ENCODE measurements at places on chromosomes 3 and 15.

DNA sequence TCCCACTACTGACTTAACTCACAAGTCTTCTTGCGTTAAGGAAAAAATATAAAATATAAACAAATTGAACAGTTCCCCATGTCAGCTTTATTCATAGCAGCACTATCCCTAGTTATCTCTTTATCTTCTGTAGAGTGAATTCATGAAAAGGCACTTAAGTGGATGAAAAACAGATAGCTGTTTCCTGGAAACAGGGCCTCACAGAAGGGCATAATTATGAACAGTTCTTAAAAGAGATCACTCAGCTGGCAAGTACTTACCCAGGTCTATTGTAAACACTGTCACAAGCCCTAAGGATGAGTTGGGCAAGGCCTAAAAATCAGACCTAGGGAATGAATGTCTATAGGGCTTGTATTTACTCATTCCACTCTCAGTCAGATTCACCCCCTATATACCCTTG, 10.7 kb downstream of the MB21D2 start:
- no peak for DNase-seq

DNA sequence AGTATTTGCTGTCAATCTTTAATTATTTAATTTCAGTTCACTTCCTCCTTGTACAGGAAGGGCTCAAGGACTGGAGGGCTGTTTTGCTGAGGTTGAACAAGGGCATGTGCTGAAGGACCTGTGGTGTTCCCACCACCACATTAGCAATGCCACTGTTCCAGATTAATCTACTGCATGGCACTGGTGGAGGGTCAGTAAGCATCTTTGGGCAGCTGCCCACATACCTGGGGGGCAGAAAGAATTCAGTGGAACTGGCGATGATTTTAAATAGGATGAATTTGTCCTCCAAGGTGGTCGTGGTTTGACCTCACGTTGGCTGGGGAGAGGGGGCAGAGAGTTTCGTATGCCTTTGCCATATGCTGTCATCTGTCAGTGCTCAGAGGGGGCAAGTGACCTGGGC, 244.8 kb downstream of the TLE3 start:
- no peak for DNase-seq

DNA sequence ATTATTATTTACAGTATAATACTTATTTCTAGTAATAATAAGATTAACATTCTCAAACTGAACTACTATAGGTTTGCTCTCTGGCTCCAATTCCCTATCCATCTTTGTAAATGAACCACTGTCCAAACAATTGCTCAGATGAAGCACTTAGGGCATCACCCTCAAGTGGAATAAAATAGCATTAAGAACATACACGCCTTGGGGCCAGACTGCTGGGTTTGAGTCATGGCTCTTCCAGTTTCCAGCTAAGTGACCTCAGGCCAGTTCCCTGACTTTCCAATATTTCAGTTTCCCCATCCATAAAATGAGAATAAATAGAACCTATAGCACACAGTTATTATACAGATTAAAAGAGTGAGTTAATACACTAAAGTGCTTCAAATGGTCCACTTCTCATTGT, 507.2 kb downstream of the MAGI1 start:
- DNase-seq, result no peak

DNA sequence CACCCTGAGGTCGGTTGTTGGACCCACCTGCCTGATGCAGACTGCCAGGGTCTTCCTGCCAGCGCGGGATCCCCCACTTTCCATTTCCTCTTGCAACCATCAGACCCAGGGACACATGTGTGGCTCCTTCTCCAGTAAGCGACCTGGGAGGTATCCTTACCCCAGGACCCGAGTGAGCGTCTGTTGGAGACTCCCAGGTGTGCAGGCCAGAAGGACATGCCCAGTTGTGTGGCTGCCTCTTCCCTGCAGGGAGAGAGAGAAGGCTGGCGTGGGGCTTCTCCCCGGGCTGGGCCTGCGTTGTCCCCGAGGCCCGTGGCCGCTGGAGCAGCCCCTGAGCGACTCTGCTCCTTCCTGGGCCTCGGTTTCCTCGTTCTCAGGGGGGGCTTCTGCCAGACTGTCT, 56.8 kb downstream of the APBA2 start:
- no peak for DNase-seq

- no peak for DNase-seq
Observed at GRCh38 chr15:100335335-100335999, 6.3 kb downstream of the ADAMTS17 start.

- DNase-seq, result no peak
Observed at GRCh38 chr15:97410897-97411575, 549.5 kb upstream of the ARRDC4 start.

DNA sequence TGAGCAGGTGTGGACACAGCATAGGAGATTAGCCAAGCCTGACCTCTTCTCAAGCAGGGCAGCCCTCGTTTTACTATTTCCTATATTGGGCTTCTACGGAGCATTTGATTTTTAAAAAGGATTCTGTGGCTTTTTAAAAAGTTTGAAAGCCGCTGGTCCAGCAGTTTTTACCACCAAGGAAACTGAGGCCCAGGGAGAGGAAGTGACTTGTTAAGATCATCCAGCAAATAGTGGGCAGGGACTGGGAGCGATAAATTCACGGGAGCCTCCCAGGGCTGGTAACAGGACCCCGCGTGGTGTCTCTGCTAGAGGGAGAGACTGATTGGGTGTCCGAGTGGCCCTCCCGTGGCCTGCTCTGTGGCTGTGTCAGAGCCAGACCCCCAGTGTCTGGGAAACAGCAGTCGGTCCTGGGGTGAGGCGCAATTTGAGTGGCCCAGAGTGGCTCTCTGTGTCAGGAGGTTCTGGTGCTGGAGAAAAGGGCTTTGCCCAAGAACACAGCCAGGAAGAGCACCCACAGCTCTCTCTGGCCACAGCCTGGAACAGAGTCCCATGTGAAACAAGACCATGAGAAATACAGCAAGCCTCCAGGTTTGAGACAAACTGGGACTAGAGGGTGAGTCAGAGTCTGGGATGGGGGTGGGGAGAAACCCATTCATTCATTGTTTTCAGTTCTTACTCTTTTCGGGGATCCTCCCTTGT, 4.2 kb downstream of the FURIN start:
- DNase-seq, result no peak

- DNase-seq, result no peak
Observed at GRCh38 chr3:140178482-140178881, 243.5 kb downstream of the CLSTN2 start.

DNA sequence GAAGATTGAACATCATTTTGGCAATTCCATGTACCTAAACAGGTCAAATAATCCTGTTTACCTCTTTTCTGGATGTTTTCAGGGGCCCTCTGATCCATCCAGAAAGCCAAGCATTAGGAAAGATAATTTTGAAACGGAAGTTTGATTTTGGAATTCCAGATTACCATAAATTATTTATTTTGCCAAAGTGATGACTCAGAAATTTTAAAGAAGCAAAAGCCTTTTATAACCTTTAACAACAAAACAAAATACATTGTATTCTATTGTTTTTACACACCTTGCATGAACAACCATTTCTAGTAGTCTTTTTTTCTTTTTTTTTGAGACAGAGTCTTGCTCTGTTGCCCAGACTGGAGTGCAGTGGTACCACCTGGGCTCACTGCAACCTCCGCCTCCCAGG, 32.0 kb upstream of the INO80 start:
- DNase-seq, result no peak

GRCh38 chr15:41811432-41812195, 16.3 kb upstream of the JMJD7 start:
- DNase-seq, result peak; percentile 31

DNA sequence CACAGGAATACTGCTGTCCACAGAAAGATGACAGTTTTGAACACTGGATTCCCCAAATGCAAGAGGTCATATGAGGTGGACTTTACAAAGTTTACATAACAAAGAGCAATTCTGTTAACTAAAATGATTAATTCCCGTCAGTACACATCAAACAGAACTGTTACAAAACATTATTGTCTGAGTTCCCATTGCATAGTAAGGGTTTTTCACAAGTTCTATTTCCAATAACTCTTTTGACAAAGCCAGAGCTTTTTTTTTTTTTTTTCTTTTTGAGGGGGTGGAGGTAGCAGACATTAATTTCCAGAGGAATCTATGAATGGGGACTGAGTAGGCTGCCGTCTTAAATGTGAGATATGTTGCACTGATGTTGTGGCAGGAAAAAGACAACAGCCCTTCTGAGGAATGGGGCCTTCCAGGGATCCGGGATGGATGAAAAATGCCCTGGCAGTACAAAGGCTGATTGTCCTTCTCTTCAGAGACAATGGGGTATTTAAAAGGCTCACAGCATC, 178.1 kb upstream of the KBTBD8 start:
- DNase-seq, result no peak

DNA sequence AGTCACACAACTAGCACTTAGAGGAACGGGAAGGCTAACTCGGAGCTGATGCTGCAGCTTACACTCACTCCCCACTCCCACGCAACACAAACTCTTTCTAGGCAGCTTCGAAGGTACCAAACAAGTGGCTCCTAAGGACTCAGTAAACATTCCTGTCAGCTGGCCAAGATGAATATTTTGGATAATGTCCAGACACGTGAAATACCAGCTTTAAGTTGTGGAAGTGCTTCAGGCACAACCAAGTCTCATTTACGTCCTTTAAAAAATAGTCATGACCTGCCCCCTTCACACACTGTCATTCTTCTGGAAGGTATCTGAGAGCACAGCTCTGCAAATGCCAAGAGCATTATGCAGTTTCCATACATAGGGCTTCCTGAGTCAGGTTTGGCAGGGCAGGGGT, 1005.9 kb upstream of the CFAP20DC start:
- DNase-seq, result no peak

GRCh38 chr15:71892335-71892734, 82.0 kb downstream of the NR2E3 start:
- DNase-seq, result no peak

DNA sequence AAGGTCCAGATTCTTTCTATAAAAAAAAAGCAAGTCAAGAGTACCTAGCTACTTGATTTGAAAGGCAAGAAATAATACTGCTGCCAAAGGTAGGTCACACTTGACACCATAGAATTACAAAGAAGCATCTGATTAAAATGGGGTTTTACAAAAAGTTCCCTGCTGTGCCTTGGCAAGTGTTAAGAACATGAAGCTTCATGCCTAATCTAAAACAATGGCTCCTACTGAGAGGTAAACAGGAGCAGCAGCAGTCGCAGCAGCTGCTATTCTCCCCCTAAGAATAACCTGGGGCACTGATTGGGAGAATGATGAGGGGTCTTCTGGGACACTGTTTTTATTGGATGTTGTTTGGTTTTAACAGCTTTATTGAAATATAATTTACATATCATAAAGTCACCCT, 14.1 kb downstream of the UBP1 start:
- no peak for DNase-seq

- DNase-seq, result no peak
Observed at GRCh38 chr15:64630396-64631107, 144.8 kb downstream of the RBPMS2 start.

- DNase-seq, result no peak
Observed at GRCh38 chr3:32405155-32405554, 13.5 kb downstream of the CMTM7 start.

DNA sequence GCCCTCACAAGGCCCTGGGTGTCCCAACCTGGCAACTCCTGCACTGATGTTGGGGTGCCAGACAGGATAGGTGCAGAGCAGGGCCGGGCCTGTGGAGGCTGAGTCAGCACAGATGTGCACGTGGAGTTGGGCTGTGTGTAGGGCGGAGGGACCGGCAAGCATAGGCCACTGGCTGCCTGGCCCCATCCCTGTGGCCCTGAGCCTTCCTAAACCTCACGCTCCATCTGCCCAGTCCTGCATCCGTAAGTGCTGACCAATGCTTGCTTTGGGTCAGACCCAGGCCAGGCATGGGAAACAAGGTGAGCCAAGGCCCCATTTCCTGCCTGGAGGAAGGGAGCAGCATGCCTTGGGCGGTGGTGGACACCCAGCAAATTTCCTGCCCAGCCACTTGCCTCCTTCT, 5.8 kb upstream of the IQSEC1 start:
- DNase-seq, result no peak

DNA sequence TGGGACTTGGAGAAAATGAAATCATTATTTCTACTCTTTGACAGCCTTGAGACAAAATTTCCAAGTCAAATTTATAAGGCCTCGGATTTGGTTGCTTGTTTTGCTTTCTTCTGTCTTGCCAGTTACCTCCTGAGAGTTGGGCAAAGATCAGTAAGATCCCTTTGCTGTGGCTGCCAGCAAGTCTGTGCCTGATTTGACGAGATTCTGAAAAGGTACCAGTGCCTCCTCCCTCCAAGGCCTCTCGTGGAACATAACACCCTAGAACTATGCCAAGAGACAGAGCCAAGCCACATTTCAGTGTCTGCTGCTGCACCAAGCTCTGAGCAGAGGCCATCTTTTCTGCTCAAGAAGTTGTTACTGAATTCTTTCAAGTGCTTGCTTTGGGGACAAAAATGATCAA, 61.0 kb downstream of the GTPBP8 start:
- DNase-seq, result no peak

- no peak for DNase-seq
Observed at GRCh38 chr3:171187706-171188290, 161.3 kb upstream of the SLC2A2 start.

DNA sequence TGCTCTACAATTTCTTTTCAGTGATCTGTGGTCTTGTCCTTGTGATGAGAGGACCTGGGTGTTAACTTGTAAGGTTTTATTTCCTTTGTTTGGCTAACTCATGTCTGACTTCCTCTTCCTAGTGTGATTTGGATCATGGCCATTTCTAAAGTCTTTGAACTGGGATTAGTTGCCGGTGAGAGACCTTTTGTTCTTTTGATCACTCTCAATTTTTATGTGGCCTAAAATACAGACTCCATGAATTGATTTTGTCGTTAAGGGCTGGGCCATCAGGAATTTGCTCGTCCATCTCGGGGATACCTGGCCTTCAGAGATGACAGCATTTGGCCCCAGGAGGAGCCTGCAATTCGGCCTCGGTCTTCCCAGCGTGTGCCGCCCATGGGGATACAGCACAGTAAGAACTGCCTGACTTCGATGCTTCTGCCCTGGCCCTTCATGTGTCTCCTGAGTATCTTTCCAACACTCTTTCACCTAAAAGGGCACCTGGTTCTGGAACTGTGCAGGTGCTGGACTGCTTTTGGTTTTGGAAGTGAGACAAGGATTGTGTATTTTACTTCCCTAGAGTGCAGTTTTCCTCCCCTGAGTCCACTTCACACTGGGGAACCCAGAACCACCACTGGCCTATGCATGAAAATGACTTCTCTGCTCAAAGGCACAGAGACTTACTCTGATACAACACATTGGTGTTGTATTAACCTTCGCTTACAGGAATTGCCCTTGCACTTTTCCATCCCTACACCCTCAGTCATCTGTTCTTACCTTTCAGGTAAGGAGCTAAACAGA, 13.1 kb upstream of the LRRC2 start:
- DNase-seq, result no peak

DNA sequence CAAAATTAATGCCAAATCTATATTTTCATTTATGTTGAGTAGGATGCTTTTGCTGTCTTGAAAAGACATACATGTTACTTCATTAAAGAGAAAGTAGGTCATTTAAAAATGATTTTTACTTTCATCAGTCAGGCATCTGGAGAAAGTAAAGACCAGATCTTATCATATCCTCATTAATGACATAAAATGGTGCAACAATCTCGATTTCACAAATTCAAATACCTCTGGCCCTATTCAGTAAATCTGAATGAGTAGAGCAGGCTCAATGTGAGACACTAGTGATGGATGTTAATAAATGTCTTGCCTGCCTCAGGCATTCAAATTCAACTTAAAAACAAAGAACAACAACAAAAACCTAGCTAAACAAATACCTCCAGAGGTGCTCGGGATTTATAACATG, 714.1 kb downstream of the NAALADL2 start:
- no peak for DNase-seq

- no peak for DNase-seq
Observed at GRCh38 chr3:83934192-83935021, 1024.4 kb upstream of the CADM2 start.

- DNase-seq, result no peak
Observed at GRCh38 chr3:43998836-43999727, 242.6 kb upstream of the TOPAZ1 start.
